Hippocampal formation (tissue), 2 donors: ENCODE measurements at places on chromosomes 4 and X.

DNA sequence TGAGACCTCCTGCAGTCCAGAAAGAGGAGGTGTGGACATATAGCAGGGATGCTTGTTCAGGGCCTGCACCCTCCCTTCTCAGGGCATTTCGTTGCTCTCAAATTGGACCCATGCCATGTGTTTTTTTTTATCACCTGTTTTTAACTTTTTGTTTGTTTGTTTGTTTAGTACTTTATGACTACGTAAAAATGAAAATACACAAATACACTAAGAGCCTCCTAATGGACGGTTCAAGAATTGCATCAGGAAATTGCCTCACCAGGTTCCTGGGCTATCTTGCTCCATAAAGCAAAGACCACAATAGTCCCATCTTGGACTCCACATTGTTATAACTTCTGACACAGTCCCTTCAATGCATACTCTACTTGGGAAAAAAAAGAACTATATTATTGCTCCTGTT lies 1685.9 kb upstream of the TENM3 start:
- no peak for DNase-seq

DNA sequence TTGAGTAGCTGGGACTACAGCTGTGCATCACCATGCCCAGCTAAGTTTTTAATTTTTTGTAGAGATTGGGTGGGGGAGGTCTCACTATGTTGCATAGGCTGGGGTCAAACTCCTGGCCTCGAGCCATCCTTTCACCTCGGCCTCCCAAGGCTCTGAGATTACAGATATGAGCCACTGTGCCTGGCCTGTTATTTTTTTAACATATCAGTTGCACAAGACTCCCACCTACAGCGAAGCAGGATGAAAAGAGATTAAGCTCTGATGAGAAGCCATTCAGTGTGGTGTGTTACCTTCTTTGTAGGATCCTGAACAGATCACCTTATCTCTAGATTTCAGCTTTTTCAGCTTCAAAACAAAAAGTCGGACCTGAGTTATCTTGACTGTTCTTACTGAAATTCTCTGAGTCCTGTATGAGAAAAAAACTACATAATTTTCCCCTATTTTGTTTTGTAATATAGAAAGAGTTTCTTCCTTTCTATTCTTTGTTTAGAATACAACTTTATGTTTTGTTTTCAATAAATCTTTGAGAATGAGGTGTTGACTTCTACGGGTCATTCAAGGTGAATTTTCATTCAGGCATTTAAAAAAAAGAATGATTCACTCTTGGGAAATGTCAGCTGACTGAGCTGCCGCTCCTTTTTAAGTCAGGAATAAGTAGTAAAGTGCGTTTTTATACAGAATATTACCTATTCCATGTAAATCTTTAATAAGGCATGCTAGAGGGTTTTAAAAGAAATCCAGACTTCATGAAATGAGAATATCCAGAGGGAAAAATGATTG lies 134.6 kb downstream of the ARSF start:
- no peak for DNase-seq

- no peak for DNase-seq
Observed at GRCh38 chrX:47129899-47130358, 14.6 kb downstream of the NDUFB11 start.

DNA sequence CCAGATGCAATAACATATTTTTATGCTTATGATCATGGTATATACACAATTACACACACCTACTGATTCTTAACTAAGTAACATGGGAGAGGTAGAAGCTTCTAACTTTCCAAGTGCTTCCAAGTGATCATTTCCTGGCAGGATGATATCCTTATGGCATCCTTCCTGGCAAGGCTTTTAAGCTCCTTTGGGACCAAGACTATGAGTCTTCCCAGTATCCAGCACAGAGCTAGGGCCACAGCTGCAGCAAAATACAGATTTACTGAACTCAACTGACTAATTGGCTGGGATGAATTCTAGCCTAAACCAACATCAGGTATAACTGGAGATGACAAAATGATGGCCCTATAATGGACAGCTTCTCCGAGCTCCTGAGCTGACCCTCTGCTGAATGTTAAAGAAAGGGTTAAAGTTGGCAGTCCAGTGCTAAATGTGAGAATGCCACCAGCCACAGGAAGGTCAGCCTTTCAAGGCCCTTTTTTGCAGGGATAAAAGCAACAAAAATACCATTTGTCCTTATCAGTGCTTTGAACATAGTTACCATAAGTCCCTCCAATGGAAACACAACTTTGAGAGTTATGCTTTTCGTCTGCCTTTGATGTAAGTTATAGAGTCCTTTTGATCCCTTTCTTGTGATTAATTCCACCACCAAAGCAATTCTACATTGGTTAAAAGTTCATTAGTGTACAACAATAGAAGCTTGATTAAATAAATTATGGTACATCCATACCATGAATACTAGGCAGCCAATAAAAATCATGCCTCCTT lies 73.4 kb downstream of the MGST2 start:
- no peak for DNase-seq

- DNase-seq = no peak
Observed at GRCh38 chr4:80705311-80705710, 325.2 kb upstream of the BMP3 start.

GRCh38 chr4:114495471-114495928 lies 103.1 kb upstream of the UGT8 start:
- DNase-seq = no peak

DNA sequence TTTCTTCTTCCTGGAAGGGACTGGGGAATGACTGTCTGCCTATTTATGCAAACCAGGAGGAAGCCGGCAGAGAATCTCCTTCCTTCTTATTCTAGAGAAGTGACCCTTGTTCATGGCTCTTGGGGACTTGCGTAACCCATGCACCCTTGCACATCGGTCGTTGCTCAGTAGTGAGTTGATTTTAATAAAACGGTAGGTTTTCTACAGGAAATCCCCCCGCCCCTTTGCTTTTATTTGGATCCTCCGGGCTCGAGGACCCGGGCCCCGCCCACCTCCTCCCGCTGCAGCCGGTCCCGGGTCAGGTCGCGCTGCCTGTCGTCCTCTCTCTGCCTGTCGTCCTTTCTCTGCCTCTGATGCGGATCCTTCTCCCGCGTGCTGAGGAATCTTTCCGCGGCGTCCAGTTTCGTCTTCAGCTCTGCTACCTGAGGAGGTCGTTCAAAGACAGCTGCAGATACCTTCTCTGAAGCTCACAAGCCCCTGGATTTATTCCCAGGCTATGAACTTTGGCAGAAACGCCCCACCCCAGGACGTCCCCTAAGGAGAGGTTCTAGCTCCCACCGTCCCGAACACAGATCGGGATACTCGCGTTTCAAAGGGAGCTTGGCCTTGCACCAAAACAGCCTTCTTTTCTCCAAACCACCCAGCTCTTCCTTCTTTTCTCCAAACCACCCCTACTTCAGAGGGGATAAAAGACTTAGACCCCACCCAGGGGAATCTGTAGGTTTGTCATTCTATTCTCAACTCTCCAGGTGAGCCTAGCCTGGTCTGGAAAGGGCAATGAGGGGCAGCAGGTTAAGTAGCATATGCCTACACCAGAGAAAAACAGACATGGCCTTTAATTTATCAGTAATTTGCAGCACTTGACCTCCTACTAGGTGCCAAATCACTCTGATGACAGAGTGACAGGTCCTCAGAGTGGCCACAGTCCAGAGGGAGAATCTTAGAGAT lies 7.0 kb downstream of the TNIP3 start:
- no peak for DNase-seq
